ENCODE measurements at places on chromosomes 11 and 22.

DNA sequence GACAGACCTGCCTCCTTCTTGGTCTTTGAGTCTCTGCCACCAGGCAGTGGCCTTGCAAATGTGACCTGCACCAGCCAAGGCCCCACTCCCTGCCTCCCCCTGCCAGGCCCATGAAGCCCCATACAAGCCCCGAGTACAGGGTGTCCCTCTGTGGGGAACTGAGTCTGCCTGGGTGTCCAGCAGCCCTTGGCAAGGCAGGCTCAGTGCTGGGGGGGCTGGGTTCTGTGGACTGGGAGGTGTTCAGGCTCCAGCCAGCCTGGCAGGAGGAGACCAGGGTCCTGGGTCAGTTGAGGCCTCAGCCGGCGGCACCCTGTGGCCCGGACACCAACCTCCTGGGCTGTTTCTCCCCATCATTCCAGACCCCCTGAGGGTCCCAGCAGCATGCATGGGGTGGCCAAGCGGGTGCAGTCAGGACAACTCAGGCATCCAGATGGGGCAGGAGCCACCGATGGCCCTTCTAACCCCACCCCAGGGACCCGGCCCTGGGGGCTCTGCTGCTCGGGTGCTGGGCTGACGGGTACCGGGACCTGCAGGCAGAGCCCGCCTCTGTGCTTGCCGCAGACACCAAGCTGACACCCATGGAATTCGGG lies 5.7 kb downstream of the MUC5AC start:
- DNase-seq = no peak

DNA sequence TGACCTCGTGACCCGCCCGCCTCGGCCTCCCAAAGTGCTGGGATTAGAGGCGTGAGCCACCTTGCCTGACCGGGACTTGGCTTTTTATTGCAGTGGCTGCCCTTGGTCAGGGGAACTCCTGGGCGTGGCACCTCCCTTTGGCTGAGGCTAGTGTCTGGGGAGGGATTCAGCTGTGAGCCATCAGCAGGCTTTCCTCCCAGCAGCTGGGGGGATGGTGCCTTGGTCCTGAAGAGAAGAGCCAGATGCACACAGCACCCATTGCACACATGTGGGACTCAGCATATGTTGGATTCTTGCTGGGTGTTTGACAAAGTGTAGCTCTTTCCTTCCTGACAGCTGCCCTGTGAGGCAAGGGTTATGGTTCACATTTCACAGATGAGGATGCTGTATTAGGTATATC lies 8.4 kb downstream of the CYTH4 start:
- no peak for DNase-seq

GRCh38 chr11:11370255-11370961 lies 17.4 kb upstream of the CSNK2A3 start:
- no peak for DNase-seq

- no peak for DNase-seq
Observed at GRCh38 chr11:20158597-20159257, 1.5 kb downstream of the DBX1 start.

GRCh38 chr11:65915821-65916251 lies 3.0 kb downstream of the C11orf68 start:
- no peak for DNase-seq

DNA sequence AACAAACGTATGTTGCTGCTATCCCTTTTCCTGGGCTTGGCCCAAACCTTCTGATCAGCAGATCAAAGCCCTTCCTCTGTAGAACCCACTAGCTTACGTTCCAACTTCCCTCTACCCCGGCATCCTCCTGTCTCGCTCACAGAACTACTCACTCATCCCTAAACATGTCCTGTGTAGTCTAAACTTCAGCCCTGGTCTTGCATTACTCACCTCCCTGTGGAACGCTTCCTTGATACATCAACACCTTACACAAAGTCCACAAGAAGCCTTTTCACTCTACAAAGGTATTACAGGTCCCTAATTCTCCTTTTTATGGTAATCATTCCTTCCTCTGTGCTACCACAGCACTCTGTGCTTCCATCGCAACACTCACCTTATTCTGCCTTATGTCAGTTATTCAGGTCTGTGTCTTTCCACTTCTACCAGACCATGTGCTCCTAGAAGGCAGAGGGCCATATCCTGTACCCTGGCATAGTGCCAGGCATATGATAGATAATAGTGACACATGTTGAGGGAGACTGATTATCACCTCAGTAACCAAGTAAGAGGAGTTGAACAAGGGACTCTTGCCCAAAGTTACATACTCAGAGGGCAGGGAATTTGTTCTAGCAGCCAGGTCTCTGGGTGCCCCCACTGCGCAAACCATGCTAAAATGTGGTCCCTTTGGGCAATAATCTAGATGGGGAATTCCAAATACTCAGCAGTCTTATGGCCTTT lies 41.6 kb downstream of the USP35 start:
- DNase-seq = no peak

DNA sequence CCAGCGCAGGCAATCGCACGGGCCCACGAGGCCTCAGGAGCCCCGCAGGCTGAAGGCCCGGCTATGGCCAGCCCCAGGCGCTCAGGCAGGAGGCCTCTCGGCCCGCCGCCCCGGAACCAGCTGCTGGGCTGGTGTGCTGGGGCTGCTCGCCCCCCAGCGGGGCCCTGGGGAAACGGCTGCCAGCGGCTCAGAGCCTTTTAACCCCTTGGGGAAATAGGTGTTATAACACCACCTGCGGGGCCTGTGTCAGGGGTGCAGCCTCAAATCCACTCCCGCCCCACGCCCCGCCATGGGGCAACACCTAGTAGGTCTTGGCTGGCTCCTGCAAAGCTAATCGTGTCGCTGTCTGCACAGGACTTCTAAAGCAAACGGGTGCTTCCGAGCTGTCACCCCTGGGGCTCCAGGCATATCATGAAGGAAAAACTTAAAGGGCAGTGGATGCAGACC lies 237.4 kb downstream of the TTC28 start:
- DNase-seq = no peak

DNA sequence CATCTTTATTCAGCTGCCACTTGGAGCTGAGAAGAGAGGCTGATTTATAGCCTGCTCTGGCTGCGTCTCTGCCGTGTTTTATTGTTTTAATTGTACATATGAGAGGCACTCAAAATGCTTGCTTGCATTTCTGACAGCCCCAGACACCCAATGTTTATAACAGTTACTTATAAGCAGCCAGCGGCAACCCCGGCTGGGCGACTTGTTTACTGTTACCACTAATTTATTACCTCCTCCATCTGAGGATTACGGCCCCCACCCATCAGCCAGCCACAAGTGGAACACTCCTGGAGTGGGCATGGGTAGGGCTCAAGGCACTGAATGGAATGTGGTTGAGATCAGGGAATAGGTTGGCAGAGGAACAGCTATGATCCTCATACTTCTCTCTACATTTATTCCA lies 61.2 kb downstream of the CLPB start:
- DNase-seq = peak; percentile 94

GRCh38 chr22:43004362-43005035 lies 10.4 kb downstream of the PACSIN2 start:
- DNase-seq = no peak

GRCh38 chr11:126945319-126945718 lies 55.3 kb downstream of the KIRREL3 start:
- no peak for DNase-seq

GRCh38 chr22:28009272-28009827 lies 90.3 kb upstream of the PITPNB start:
- DNase-seq = peak; percentile 12

- no peak for DNase-seq
Observed at GRCh38 chr11:17407575-17407974, 19.1 kb upstream of the KCNJ11 start.

DNA sequence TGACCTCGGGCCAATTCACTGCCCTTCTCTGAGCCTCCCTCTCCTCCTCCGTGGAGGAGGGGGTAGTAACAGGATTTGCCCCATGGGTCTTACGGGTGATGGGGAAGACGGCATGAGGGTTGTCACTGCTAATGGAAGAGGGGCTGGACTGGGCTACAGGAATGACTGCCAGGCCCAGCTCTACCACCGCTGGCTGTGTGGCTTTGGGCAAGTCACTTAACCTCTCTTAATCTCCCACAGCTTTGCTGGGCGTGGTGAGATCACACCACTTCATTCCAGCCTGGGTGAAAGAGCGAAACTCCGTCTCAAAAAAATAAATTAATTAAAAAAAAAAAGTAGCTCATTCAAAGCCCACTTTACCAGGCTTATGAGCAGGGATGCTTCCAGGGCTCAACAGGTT lies 2.8 kb downstream of the SYT12 start:
- no peak for DNase-seq

GRCh38 chr11:112454841-112455240 lies 194.2 kb upstream of the PLET1 start:
- no peak for DNase-seq

- peak; percentile 28 for DNase-seq
Observed at GRCh38 chr11:43567396-43567975, 113.1 kb upstream of the HSD17B12 start.

DNA sequence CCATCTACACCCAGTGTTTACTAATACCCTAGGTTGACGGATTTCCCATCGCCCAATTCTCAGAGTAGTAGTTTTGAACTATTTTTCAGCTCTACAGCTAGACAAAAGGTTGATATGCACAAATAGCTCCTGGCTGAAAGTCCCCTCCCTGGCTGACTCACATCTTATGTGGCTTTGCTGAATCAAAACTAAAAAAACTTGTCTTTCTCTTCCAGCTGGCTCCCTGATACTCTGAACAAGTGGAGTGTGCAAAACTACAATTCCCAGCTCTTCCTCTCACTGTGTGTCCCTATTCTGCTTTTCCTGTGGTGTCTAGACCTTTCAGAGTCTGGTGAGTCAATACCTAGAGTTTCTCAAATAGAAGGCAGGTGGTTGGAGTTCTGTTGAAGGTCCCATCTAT lies 12.7 kb upstream of the LARGE1 start:
- DNase-seq = no peak

DNA sequence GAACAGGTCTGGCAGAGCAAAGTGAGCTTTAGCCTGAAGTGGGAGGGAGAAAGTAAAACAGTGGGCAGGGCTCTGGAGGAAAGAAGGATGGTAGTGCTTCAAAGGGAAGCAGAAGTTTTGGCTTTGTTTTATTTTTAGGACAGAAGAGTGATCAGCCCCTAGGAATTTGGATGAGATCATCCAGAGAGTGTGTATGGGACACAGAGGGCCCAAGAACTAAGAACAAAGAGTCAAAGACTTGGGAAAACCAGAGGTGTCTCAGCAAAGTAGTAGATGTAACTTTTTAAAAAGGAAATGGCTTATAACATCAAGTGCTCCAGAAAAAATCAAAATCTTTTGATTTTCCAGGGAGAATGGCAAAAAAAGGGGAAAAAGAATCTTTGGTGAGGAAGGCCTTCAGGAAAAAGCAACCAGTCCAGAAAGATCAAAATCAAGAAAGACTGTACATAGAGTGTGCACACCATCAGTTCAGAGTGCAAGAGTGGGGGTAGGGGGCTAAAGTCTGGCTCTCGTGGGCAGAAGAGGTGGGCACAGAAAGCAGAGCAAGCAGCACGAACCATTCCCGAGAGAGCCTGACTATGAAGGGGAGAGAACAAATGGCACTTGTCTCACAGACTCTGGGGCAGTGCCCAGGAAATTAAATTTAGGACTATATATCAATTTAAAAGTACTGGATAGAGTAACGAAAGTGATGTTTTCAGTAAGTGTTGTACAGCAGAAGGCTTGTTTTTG lies 30.0 kb downstream of the MAPK1 start:
- DNase-seq = no peak

Measured in SHP77 treated with DMSO at 0.1 percent for 48 hours (cell line).